CD4-positive, alpha-beta T cell treated with Interleukin-6 at 100 ng/mL for 8 hours (primary cell): ENCODE measurements at places on chromosomes 12 and 14.

GRCh38 chr12:10189653-10190052 lies 10.8 kb downstream of the TMEM52B start:
- DNase-seq: no peak

DNA sequence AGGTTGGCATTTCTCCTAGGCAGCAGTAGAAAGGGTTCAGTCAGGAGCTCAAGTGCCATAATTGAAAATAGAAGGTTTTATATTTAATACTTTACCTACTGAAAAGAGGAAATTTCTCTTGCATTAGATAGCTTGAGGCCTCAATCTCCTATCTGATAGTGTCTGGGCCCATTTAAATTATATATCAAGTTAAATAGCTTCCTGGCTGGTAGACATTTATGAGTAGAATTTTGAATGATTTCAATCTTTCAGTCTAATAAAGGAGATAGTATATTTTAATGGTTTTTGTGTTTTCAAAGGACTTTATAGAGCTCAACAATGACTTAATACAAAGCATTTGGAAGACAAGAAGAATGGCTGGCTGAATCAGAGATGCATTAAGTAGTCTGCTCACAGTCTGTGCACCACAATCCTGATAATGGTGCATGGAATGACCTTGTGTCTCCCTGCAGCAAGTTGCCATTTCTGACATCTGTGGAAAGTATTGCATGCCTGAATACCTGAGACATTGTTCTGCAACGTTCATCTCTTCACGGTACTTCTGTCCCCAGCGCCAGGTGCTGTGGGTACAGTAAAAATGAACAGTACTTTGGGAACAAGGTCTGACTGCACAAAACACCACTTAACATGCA lies 974.1 kb downstream of the TMTC2 start:
- DNase-seq: no peak

- no peak for DNase-seq
Observed at GRCh38 chr12:16006752-16007151, 95.6 kb downstream of the DERA start.

DNA sequence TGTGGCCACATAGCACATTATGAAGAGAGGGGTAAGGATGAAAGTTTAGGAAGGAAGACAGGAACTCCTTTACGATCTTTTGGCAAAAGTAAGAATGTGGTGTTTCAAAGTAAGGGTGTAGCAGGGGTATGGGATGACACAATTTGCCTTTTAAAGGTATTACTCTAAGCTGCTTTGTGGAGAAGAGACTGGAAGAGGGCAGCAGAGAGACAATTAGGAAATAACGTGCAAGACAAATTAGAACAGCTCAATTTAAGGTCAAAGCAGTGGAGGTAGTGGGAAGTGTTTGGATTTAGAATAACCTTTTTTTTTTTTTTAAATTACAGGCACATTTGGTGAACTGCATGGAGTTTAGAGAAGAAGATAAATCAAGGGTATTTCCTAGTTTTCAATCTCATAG lies 342.6 kb downstream of the NOVA1 start:
- no peak for DNase-seq

DNA sequence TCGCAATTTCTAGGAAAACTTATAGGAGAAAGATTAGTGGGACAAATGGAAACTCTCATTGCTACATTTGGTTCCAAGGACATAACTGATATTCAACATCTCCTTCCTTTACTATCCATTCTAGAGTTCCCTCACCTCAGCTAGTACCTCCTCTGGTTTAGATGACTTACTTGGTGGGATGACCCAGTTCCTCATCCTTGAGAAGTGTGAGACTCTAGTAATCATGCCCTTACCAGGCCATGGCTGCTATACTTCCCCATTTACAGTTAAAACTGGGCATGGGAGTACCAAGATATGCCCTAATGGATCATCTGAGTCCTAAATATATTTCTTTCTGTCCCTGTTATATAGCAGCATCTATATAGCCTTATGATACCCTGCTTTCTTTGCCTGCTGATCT lies 58.1 kb downstream of the IFT81 start:
- DNase-seq: no peak

- DNase-seq: no peak
Observed at GRCh38 chr12:34119366-34119765, 97.1 kb downstream of the ALG10 start.

DNA sequence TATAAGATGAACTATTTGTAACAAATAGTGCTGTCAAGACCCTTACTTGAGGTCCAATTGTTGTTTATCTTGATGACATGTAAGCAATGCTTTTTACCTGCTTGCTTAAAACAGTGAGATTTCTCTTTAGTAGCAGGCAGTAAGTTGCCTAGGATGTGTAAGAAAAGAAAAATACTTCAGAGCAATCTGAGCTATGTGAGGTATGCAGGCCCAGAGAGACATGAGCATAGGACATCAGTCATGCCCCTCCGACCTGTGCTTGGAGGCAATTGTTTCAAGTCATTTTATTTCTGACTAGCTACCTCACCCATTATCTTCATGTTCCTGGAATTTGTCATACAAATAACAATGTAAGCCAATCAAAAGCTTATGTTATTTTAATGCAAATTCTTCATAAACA lies 930.6 kb upstream of the FBXO33 start:
- no peak for DNase-seq

DNA sequence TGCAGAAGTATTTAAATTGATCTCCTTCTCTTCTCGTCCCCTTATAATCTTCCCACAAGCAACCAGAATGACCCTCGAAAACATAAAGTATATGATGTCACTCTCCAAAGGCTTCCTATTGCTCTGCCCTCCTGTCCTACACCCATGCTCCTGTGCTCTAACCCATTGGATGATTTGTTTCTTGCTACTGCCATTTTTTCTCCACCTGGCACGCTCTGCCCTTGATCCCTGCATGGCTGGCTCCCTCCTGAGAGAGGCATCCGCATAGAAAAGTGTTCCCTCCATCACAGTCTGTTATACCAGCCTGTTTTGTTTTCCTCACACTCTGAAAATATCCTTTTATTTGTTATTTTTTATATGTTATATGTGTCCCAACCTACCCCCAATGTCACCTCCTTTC lies 19.8 kb downstream of the MYRFL start:
- no peak for DNase-seq

- DNase-seq: peak; percentile 54
Observed at GRCh38 chr12:122888232-122888752, 7.6 kb downstream of the VPS37B start.

DNA sequence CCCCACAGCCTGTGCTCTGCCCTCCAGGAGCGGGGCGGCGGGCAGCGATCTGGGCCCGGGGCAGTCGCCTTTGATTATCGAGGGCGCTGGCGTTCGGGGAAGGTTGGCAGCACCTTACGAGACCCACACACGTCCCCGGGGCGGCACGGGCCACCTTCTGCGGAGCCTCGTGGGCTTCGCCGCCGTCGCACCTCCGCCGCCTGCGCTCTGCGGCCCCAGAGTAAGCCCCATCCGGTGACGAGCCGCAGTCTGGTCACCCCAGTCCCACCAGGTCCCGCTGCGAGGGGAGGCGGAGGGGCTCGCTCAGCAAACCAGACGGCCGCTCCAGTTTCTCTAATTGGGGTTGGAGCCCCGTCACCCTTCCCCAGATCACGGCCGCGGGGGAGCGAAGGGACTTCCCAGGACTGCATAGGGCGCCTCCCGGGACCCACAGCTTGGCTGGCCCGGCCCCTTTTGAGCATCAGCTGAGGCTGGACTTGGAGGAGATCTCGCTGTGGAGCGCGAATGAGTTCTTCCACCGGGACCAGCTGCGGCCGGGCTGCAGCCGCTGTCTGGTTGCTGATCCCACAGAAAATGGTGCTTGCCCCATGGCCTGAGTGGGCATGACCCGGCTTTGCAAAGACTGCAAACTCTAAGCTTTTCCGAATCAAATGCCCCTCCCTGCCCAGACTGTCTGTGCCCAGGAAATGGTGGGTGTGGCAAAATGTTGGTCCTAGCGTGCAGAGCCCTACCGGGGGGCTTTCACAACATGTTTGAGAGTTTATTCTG lies 560 bp downstream of the LGALS3 start:
- DNase-seq: peak; percentile 26

DNA sequence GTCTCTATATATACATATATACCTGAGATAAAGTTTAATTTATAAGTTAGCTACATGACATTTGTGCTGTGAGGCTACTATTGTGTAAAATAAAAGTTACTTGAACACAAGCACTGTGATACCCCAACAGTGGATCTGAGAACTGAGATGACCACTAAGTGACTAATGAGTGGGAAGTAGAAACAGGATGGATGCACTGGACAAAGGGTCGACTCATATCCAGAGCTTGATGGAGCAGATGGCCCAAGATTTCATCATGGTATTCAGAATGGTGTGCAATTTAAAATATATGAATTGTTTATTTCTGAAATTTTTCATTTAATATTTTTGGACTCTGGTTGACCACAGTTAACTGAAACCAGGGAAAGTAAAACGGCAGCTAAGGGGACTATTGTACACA lies 908.6 kb upstream of the MDGA2 start:
- no peak for DNase-seq

DNA sequence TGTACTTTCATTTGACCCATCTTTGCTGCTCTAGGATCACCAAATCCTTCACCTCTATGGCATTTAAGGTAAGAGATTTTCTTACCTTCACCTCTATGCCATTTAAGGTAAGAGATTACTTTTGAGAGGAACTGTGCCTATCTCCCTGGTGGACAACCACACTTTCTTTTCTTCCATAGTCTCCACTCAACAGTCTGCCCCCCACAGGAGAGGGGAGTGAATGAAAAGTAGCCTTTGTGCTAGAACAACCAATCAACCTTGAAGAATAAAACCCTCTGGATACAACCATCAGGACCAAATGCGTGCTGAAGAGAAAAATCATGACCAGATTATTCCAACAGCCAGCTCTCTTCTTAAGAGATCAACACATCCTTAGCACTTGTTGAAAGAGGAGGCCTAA lies 258.6 kb upstream of the TMPO start:
- DNase-seq: no peak

DNA sequence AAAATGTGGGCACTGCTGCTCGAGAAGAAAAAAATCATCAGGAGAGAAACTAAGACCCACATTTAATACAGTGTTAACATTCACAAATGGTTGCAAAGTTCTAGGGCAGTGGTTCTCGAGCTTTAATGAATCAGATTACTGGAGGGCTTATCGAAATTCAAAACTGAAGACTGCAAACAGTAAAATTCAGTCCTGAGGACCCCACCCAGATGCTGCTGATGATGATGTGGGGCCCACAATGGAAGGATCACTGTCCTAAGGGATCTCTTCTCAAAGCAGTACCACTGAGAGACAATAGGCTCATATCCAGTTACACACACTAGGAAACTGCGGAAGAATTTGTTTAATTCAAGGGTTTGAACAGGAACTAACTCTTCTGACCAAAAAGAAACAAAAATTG lies 31.4 kb downstream of the DICER1 start:
- no peak for DNase-seq

- DNase-seq: no peak
Observed at GRCh38 chr14:50784683-50785456, 46.1 kb downstream of the NIN start.

DNA sequence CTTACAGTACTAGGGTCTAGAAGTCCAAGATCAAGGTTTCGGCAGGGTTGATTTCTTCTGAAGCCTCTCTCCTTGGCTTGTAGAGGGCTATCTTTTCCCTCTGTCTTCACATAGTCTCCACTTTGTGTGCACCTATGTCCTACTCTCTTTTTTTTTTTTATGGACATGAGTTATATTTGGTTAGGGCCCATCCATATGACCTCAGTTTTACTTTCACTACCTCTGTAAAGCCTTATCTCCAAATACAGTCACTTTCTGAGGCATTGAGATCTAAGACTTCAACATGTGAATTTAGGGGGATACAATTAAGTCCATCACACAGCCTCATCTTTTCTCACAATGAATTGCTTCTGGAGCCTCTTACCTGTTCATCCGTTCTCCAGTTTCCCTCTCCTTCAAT lies 5.9 kb upstream of the SPTB start:
- DNase-seq: no peak

- DNase-seq: no peak
Observed at GRCh38 chr14:51211149-51211548, 28.9 kb upstream of the TMX1 start.

DNA sequence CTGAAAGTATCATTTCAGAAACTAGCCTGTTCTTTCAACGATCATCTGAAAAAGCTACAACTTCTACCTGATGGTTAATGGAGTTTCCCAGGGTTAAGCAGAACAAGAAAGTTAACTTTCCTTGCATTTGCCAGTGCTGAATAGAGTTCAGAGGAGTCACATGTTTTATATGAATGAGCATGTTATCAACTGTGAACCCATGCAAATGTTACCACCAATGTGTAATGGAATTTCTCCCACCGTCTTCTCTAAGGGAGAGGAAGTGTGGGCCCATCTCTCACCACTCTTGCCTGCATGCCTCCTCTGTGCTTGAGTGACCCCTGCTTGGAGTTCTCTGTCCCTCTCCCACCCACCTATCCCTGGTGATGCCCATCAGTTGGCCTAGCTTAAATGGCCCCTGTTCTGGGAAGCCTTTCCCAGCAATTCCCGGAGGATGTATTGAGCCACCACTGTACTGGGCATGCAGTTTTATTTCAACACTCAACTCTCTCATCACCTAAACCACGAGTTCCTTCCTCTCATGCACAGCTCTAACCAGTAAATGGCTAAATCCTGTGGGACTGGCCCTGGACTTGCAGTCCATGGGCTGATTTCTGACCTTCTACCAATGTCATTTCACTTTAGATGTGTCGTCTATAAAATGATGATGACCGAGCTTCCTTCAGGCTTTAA lies 159.8 kb downstream of the RPAP3 start:
- no peak for DNase-seq

DNA sequence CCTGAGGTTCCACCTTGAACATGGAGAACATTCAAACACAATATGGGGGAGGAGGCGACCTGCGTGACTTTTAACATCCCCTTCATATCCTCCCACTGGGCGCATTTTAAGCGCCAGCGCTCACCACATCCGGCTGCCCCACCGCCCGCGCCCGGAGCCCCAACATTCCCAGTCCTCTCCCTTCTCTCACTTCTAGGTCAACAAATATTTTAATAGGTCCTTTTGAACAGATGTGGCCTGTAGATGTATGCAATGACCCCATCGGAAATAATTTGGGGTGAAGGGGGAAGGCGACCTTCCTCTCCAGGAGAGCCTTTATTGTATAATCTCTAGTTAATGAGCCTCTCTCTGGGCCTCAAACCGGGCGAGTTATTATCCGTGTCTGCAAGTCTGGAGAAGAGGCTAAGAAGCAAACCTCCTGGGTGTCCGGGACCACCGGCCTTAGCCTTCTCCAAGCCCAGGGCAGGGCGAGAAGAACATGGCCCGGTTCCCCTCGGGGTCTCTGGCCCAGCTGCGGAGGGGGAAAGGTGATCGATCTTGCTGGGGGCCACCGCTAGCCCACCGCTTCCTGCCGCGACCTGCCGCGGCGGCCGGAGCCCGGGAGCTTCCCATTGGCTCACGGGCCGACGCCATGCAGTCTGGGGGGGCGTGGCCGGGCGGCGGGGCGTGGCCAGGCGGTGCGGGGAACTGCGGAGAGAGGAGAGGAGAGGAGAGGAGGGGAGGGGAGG lies 83.2 kb upstream of the HMGA2 start:
- peak; percentile 56 for DNase-seq

GRCh38 chr12:15892645-15893259 lies 10.6 kb downstream of the STRAP start:
- DNase-seq: no peak

- DNase-seq: no peak
Observed at GRCh38 chr12:60148831-60149230, 553.0 kb downstream of the SLC16A7 start.

GRCh38 chr14:85959063-85959462 lies 429.1 kb downstream of the FLRT2 start:
- DNase-seq: no peak
